ENCODE measurements at places on chromosomes 13 and 19.

DNA sequence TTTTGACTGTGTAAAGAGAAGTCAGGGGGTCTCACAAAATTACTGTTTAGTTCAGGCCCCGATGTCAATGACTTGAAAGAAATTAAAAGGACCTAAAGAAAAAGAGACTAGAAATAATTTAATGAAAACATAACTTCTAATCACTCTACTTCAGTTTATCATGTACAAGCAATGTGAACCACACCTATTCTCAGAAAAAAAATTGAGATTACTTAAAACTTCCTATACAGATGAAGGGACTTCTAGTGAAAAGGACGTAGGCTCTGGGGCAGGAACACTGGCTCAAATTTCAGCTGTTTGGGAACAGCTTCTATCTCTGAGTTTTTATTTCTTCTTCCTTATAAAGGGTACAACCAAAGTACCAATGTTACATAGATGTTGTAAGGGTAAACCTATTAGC, 38.0 kb downstream of the TPT1 start:
- H3K27ac ChIP-seq = no peak overlapping the region
- H3K36me3 ChIP-seq = no peaks in the 10 kb centered on the region
- H3K4me1 ChIP-seq = no peaks in the 10 kb centered on the region
- H3K4me3 ChIP-seq = no peak overlapping the region

DNA sequence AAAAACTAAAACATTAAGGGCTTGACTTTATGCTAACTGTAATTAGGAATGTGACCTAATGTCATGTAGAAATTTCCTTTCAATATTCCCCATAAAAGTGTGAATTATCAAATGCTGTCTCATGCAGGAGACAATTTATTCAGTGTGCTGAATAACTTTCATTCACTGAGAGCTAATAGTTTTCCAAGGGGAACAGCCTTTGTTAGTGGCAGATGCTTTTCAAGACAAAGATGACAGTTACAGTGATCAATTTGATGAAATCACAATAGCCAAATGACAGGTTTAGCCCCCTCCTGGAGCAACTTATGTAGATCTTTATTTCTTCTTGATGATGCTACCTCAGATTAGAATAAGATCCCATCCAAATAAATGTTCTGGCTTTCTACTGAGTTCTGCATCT, 275.5 kb downstream of the ITGBL1 start:
- no peaks in the 10 kb centered on the region for H3K27me3 ChIP-seq
- H3K36me3 ChIP-seq = no peaks in the 10 kb centered on the region
- DNase-seq = no peak
- no peak overlapping the region for H3K4me3 ChIP-seq

DNA sequence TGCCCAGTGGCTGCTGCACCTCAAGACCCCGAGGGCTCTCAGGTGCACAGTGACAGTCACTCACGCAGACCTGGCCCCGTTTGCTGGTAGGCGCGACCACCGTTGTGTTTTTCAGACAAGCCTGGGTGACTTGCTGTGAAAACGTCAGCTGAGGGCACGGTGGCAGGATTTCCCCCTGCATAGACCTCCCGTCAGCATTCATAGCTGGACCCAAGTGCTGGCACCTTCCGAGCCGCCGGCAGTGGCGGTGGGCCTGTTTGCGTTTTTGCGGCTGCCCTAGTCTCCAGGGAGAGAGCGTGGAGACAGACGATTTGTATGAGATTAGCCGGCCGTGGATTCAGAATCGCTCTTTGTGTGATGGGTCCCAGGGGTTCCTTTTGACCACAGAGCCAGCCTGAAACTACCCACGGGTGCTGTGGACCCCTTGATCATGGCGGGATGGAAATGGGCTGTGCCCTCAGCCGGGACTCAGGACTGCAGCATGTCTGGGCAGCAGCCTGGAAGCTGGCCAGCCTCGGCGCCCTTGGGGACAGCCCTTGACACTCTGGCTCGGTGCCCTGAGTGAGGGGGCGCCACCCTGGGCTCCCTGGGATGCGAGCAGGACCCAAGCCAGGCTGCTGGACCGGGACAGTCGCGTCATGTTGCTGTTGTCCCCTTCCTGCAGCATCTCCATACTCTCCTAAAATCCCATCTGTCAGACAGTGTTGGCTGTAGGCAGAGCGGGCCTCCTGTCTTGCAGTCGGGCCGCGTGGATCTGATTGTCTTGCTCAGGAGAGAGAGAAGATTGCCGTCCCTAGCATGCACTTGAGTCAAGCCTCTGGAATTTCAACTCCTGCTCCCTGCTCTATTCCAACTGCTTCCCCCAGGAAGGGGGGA, 8.6 kb downstream of the KDM4B start:
- DNase-seq = peak; percentile 66
- peak overlapping the region; percentile 1 for H3K4me3 ChIP-seq
- no peaks in the 10 kb centered on the region for H3K27me3 ChIP-seq
- H3K27ac ChIP-seq = peak overlapping the region; percentile 76
- H3K36me3 ChIP-seq = no peaks in the 10 kb centered on the region
- peaks cover 64% of the 10 kb centered on the region for H3K4me1 ChIP-seq

DNA sequence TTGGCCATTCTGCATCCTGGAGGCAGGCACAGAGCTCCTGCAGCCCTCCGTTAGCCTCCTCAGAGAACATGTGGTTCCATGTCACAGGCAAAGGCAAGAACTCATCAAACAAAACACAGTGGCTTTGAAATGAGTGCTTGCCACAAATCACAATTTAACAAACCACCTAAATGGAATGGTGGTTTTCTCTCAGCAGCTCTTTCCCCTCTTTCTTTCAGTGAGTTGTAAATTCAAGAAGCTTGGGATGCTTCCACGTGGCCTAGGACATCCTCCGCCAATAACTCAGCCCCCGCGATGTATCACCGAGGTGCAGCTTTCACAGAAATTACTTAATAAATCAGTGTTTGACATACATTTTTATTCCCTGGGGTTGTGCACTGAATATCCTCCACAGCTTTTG, 65.4 kb upstream of the RFC3 start:
- H3K27ac ChIP-seq = no peak overlapping the region
- H3K27me3 ChIP-seq = no peaks in the 10 kb centered on the region
- no peak for DNase-seq
- H3K4me3 ChIP-seq = no peak overlapping the region
